Testis (tissue), 5 donors: ENCODE measurements at places on chromosomes 6 and 20. TPM values are rescaled to one million over a fixed set of nuclear protein-coding genes. Genes with fewer than 3 reads are reported as not detected.

DNA sequence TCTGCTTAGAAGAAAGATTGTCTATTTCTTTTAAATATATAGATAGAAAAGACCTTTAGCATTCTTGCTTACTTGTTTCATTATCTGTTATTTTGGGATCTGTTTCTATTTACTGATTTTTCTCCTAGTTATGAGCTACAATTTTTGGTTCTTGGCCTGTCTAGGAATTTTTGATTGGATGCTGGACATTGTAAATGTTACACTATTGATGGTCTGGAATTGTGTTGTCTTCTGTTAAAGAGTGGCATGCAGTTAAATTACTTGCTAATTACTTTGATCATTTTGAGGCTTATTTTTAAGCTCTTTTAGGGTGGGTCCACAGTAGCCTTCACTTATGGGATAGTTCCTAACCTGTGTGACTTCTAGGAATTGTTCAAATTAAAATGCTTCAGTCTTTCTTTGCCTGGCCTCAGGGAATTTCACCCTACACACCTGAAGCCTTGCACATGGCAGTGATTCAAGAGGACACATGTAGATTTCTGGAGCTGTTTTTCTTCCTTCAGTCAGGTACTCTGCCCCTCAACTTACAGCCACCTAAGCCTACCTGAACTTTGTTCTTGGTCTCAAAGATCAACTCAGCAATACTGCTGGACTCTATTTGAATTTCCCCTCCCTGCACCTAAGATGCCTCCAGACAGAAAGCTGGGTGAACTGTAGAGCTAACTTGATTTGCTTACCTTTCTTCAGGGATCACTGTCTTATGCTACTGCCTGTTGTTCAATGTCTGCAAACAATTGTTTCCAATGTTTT is 66.2 kb upstream of the NNAT start:
- no peaks in the 10 kb centered on the region for H3K36me3 ChIP-seq
- no peak overlapping the region for H3K4me3 ChIP-seq
- H3K27ac ChIP-seq: no peak overlapping the region

GRCh38 chr20:14049111-14049510 is 53.8 kb downstream of the MACROD2 start:
- no peaks in the 10 kb centered on the region for H3K4me1 ChIP-seq
- no peak overlapping the region for H3K4me3 ChIP-seq
- H3K27me3 ChIP-seq: no peaks in the 10 kb centered on the region
- DNase-seq: no peak
- no peaks in the 10 kb centered on the region for H3K36me3 ChIP-seq
- no peak overlapping the region for H3K27ac ChIP-seq

The THBD gene
- 11.0 TPM for polyA plus RNA-seq

The TGIF2 gene
- polyA plus RNA-seq: 24.0 TPM

The FOXC1 gene
- polyA plus RNA-seq: 4.7 TPM
